ENCODE measurements at places on chromosomes 5 and 9. TPM values are rescaled to one million over a fixed set of nuclear protein-coding genes. Genes with fewer than 3 reads are reported as not detected.

DNA sequence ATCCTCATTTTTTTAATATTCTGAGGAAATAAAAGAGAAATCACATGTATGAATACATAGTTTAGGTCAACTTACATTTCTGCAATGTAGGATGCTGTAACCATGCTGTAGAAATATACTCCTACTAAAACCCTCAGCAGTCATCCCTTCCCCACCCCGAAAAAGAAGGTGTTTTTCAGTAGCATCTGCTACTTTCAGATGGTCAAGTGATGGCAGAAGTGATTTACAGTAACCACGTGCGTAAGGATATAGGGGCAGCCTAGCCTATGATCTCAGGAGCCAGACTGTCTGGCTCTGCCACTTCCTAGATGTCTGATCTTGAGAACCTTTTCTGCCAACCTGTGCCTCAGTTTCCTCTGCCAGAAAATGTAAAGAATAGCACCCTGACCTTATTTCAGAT lies 26.0 kb upstream of the SYK start:
- DNase-seq, result no peak

PCDHGA6 gene
- 13.6 TPM for total RNA-seq

DNA sequence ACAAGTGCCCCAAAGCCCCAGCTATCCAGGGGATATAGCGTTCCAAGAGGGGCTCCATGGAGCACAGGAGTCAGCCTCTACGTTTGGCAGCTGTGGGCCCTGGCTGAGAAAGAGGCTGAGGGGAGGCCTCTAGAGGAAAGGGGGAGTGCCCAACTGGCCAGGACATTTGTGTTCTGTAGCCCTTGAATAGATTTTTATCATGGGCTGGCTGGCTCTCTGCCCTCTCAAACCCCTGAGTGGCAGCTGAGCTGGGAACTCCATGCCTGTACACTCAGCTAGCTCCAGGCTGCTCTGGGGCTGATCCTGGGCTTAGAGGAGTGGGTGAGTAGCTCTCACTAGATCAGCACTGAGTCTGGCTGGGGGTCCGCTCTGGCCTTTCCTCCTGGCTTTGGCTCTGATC lies 285.0 kb downstream of the ZSWIM6 start:
- DNase-seq, result no peak

DNA sequence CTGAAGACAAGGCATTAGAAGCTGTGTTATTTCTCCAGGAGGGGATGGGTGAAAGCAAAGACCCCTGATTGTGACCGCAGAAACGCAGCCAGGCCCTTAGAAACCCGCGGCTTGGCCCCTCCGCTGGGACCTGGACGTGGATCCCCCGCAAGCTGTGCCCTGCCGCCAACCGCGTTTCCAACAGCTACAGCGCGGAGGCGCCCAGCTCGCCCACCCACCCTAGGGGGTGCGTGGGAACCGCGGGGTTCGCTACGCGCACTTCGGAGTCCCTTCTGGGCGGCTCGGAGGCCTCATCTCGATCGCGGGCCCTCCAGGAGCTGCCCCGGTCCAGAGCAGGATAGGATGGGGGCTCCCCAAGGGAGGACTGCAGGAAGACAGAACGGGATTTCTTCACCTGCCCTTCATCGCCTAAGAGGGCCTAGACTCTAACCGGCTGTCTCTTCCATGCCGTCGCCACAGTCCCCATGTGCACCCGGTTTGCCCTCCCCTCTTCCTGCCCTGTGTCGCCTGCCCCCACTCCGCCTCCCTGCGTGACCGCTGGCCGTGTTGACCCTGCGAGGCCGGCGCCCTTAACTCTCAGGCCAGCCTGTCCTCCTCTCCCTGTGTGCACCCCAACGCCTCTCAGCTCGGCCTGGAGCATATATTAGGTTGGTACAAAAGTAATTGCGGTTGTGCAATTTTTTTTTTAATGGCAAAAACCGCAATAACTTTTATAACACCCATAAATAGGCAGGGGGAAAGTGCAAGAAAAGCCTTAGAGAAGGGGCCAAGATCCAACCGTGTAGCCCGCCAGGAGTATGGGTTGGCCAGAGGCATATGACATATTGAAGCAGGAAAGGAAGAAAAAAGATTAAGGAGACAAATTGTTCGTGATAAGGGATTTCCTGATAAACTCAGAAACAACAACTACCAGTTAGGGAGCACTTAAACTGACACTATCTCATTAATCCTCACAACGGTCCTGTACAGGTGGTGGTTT lies 68.1 kb upstream of the FREM1 start:
- DNase-seq, result no peak
